ENCODE measurements at places on chromosomes 6 and 20. TPM values are rescaled to one million over a fixed set of nuclear protein-coding genes. Genes with fewer than 3 reads are reported as not detected.

DNA sequence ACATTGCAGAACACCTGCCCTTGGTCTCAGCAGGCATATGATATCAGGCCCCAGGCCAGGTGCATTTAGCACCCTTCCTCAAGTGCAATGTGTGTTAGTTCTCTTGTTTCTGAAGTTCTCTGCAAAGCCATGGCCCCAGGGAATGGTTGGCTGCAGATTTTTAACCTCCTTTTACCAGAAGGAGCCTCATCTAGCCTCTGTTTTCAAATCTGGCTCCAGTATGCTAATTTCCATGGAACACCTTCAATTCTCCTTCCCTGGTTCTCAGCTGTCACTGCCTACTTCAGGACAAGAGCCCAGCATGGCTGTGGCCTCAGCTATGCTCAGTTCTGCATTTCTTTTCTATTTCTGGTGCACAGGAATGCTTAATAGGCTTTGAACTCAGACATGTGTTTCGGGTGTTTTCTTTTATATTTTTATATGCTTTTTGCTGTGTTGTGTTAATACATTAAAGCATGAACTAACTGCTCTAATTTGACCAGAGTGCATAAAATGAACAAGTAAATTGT lies 51.6 kb upstream of the OGFRL1 start:
- H3K27ac ChIP-seq: no peak overlapping the region
- no peak for DNase-seq
- no peaks in the 10 kb centered on the region for H3K27me3 ChIP-seq
- no peaks in the 10 kb centered on the region for H3K4me1 ChIP-seq
- H3K36me3 ChIP-seq: no peaks in the 10 kb centered on the region

GRCh38 chr6:132084811-132085509 lies 133.8 kb upstream of the CCN2 start:
- H3K4me3 ChIP-seq: no peak overlapping the region
- DNase-seq: no peak
- H3K27ac ChIP-seq: peak overlapping the region; percentile 12
- no peaks in the 10 kb centered on the region for H3K36me3 ChIP-seq

- H3K27me3 ChIP-seq: no peaks in the 10 kb centered on the region
- no peak for DNase-seq
- H3K4me3 ChIP-seq: no peak overlapping the region
- no peaks in the 10 kb centered on the region for H3K36me3 ChIP-seq
- no peaks in the 10 kb centered on the region for H3K4me1 ChIP-seq
- no peak overlapping the region for H3K27ac ChIP-seq
These were observed 147.9 kb upstream of the TOP1 start for GRCh38 chr20:40880729-40881109.

- no peak overlapping the region for H3K4me3 ChIP-seq
- H3K4me1 ChIP-seq: no peaks in the 10 kb centered on the region
- H3K27me3 ChIP-seq: no peaks in the 10 kb centered on the region
- DNase-seq: no peak
These were observed 3.8 kb upstream of the SIRPB1 start for GRCh38 chr20:1623501-1624205.

- H3K4me3 ChIP-seq: no peak overlapping the region
These were observed 19.9 kb downstream of the RREB1 start for GRCh38 chr6:7127680-7128079.

DNA sequence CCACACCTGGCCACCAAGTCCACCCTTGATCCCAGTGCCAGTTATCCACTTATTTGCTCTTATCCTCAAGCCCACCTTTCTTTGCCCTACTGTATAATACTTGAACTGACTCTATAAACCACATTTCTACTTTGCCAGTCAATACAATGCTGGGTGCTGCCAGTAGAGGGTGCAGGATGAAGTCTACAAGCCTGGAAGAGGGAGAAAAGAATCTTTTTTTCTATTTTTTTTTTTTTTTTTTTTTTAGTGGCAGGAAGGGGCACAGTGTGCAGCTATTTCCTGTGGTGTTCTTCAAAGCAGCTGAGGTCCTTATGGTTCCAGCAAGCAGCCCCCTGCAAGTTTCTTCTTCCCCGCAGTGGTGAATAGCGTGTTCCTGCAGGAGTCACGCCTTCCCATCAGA lies 22.2 kb upstream of the GABRR1 start:
- H3K27me3 ChIP-seq: no peaks in the 10 kb centered on the region
- H3K27ac ChIP-seq: no peak overlapping the region
- H3K4me1 ChIP-seq: no peaks in the 10 kb centered on the region
- DNase-seq: no peak

DNA sequence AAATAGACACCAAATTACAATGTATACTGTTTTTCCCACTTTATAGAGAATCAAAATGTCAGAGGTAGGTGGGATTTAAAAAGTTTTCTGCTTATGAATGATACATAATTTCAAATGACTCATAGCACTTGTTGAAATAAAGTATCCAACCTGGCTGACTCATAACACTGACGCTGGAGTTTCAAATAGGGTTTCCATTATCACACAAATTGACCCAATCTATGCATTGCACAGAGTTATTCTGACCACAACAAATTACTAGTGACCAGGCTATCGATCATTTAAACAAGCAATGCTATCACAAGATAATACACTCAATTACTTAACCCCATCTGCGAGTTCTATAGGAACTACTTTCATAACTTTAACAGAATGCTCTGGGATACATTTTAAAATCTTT lies 31.9 kb upstream of the PRELID3B start:
- no peak overlapping the region for H3K27ac ChIP-seq
- H3K4me1 ChIP-seq: no peaks in the 10 kb centered on the region
- H3K27me3 ChIP-seq: no peaks in the 10 kb centered on the region
- DNase-seq: no peak
- no peak overlapping the region for H3K4me3 ChIP-seq

- H3K4me3 ChIP-seq: no peak overlapping the region
- no peak for DNase-seq
- H3K27me3 ChIP-seq: no peaks in the 10 kb centered on the region
- H3K27ac ChIP-seq: no peak overlapping the region
- H3K36me3 ChIP-seq: no peaks in the 10 kb centered on the region
These were observed 104.6 kb downstream of the HMGCLL1 start for GRCh38 chr6:55474382-55474781.

DNA sequence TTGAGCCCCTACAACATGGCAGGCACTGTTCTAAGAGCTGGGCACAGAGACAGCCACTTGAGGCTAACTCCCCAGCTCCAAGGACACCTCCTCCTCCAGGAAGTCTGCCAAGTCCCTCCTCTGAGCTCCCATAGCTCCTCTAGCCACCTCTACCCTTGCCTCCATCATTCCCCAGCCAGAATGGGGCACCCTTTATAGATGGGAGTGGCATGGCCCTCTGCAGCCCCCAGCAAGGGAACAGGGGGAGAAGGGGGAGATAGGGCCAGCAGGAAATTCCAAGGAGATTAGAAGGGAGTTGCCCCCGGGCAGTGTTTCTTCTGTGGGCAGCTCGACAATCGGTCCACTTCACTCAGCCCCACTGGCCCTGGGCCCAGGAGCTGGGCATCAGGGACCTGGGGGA lies 19.7 kb upstream of the TLDC2 start:
- peak overlapping the region; percentile 83 for H3K27ac ChIP-seq
- H3K27me3 ChIP-seq: no peaks in the 10 kb centered on the region
- H3K4me1 ChIP-seq: peaks cover 16% of the 10 kb centered on the region
- no peak for DNase-seq
- no peak overlapping the region for H3K4me3 ChIP-seq

GRCh38 chr6:43061861-43062260 lies 2.4 kb downstream of the KLC4 start:
- H3K27ac ChIP-seq: no peak overlapping the region
- no peak for DNase-seq
- H3K4me3 ChIP-seq: no peak overlapping the region
- H3K4me1 ChIP-seq: peaks cover 10% of the 10 kb centered on the region

DNA sequence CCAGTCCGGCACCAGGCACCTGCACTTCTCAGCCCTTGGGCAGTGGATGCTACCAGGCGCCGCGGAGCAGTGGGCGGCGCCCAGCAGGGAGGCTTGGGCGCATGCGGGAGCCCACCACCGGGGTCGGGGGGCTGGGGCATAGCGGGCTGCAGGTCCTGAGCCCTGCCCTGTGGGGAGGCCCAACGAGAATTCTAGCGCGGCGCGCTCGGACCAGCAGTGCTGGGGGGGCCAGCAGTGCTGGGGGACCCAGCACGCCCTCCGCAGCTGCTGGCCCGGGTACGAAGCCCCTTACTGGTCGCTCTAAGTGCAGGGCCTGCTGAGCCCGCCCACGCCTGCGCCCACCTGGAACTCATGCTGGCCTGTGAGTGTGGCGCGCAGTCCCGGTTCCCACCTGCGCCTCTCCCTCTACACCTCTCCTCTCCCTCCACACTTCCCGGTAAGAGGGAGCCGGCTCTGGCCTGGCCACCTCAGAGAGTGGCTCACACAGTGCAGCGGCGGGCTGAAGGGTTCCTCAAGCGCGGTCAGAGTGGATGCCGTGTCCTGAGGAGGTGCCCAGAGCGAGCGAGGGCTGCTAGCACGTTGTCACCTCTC lies 28.5 kb upstream of the SERPINB1 start:
- H3K27me3 ChIP-seq: no peaks in the 10 kb centered on the region
- H3K36me3 ChIP-seq: no peaks in the 10 kb centered on the region
- no peak for DNase-seq
- no peaks in the 10 kb centered on the region for H3K4me1 ChIP-seq

GRCh38 chr6:52548353-52548713 lies 28.5 kb downstream of the TRAM2 start:
- H3K27me3 ChIP-seq: no peaks in the 10 kb centered on the region
- H3K4me3 ChIP-seq: no peak overlapping the region
- DNase-seq: no peak
- H3K4me1 ChIP-seq: peaks cover 31% of the 10 kb centered on the region
- peak overlapping the region; percentile 60 for H3K27ac ChIP-seq

GRCh38 chr6:156391061-156391672 lies 386.0 kb upstream of the ARID1B start:
- no peaks in the 10 kb centered on the region for H3K27me3 ChIP-seq
- no peaks in the 10 kb centered on the region for H3K36me3 ChIP-seq
- H3K27ac ChIP-seq: no peak overlapping the region
- H3K4me3 ChIP-seq: no peak overlapping the region
- DNase-seq: no peak

DNA sequence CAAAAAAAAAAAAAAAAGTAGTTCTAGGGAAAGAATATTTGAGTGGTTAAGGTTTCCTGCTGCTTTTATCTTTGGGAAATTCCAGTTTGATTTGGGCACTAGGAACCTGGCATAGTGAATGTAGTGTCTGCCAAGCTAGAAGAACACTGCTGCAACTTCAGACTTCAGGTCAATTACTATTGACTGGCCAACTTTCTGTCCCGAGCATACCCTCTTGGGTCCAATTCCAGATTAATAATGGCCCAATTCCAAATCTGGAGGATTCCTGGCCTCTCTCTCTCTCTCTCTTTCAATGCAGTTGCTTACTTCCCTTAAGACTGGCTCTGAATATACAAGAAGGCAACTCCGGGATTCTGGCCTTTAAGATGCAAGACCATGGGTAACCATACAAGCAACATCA lies 74.9 kb downstream of the ANKEF1 start:
- no peaks in the 10 kb centered on the region for H3K27me3 ChIP-seq
- H3K4me3 ChIP-seq: no peak overlapping the region
- no peak overlapping the region for H3K27ac ChIP-seq
- H3K4me1 ChIP-seq: no peaks in the 10 kb centered on the region
- H3K36me3 ChIP-seq: no peaks in the 10 kb centered on the region

GRCh38 chr6:113825781-113826180 lies 31.4 kb upstream of the MARCKS start:
- peaks cover 11% of the 10 kb centered on the region for H3K4me1 ChIP-seq
- H3K27me3 ChIP-seq: no peaks in the 10 kb centered on the region
- no peaks in the 10 kb centered on the region for H3K36me3 ChIP-seq
- H3K4me3 ChIP-seq: no peak overlapping the region

DNA sequence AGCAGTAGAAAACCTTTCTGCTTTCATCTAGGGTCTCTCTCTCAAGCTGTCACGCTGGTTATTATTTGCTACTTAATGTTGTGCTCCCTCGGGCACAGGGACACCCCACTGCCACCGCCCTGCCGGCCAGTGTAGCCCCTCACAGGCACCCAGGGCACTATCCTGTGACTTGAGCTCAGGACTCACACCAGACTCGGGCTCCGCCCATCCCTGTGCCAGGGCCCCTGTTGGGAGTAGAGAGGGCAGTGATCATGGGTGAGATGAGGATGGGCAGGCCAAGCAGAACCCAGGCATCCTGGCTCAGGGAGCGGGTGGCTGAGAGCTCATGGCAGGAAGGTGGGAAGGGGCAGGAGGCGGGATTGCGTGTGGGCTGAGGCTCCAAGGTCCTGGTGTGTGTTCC lies 371.9 kb downstream of the ZFAND3 start:
- no peak overlapping the region for H3K4me3 ChIP-seq
- H3K4me1 ChIP-seq: no peaks in the 10 kb centered on the region
- H3K36me3 ChIP-seq: no peaks in the 10 kb centered on the region

GRCh38 chr6:84854811-84855400 lies 90.5 kb upstream of the TBX18 start:
- no peaks in the 10 kb centered on the region for H3K4me1 ChIP-seq
- no peak overlapping the region for H3K27ac ChIP-seq
- no peak overlapping the region for H3K4me3 ChIP-seq
- H3K27me3 ChIP-seq: no peaks in the 10 kb centered on the region
- no peaks in the 10 kb centered on the region for H3K36me3 ChIP-seq
- DNase-seq: no peak

DNA sequence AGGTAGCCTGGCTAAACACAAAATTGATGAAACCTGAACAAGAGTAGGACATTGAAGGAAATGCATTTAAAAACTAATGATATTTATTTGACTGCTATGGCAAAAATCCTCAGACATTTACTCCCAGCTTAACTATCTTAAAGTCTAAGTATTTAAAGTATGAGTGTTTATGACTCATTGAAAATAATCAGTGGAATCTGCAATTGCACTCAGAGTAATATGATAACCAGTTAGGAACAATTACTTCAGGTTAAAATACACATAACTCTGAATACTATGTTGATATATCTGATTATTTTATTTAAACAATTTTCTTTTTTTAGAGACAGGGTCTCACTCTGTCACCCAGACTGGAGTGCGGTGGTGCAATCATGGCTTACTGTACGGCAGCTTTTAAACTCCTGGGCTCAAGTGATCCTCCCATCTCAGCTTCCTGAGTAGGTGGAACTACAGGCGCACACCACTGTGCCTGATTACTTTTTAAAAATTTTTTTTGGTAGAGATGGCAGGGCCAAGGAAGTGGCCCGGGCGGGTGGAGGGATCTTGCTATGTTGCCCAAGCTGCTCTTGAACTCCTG lies 43.9 kb downstream of the FILIP1 start:
- no peak for DNase-seq
- H3K27ac ChIP-seq: no peak overlapping the region
- no peaks in the 10 kb centered on the region for H3K36me3 ChIP-seq
- no peaks in the 10 kb centered on the region for H3K4me1 ChIP-seq
- H3K4me3 ChIP-seq: no peak overlapping the region

DNA sequence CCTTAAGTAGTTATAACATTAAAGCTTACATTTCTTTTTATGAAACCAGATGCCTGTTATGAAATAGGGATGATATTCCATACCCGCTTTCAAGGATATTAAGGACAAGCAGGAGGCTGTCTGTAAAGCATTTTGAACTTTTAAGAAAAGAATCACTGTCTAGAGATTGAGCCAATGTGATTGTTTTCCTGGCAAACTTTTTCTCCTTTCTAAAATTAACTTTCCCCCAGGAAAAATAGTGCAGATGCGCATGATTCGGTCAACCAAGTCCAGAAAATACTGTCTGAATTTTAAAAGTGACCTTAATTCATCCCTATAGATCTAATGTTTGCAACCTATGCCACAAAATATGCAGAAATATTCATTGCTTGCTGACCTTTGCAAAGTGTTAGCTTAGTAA lies 15.1 kb upstream of the DEK start:
- H3K27ac ChIP-seq: no peak overlapping the region
- H3K4me3 ChIP-seq: no peak overlapping the region
- DNase-seq: no peak
- H3K4me1 ChIP-seq: peaks cover 7% of the 10 kb centered on the region

STX11 gene
- total RNA-seq: 46.4 TPM

SLC17A9 gene
- 2.7 TPM for total RNA-seq

AVP gene
- total RNA-seq: not detected

BFSP1 gene
- total RNA-seq: 2.8 TPM

Measured in breast epithelium (tissue), 4 donors.